Activated B cell treated with CpG ODN at 0.5 μM for 24 hours (primary cell): ENCODE measurements at places on chromosomes 16 and 17.

GRCh38 chr16:49564496-49565229, 191.1 kb downstream of the C16orf78 start:
- no peak overlapping the region for H3K4me3 ChIP-seq
- DNase-seq, result no peak
- no peaks in the 10 kb centered on the region for H3K36me3 ChIP-seq
- no peaks in the 10 kb centered on the region for H3K27me3 ChIP-seq
- no peaks in the 10 kb centered on the region for H3K4me1 ChIP-seq

DNA sequence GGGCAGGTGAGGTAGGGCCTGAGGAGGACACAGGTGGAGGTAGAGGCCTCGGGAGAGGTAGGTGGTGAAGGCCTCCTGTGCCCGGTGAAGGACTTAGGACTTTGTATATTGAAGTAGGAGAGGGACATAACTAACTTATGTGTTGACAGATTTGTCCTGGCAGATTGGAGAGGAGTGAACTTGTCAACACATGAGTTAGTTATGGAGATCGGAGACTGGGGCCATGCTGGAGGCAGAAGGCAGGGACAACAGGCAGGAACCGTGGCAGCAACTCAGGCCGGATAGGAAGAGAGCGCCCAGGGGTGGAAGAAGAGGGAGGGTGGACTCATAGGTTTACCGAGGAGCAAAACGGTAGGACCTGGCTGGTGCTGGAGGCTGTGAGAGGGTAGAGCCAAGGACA, 18.4 kb downstream of the GLP2R start:
- no peaks in the 10 kb centered on the region for H3K4me1 ChIP-seq
- H3K27ac ChIP-seq, result no peak overlapping the region
- DNase-seq, result no peak
- H3K36me3 ChIP-seq, result no peaks in the 10 kb centered on the region

DNA sequence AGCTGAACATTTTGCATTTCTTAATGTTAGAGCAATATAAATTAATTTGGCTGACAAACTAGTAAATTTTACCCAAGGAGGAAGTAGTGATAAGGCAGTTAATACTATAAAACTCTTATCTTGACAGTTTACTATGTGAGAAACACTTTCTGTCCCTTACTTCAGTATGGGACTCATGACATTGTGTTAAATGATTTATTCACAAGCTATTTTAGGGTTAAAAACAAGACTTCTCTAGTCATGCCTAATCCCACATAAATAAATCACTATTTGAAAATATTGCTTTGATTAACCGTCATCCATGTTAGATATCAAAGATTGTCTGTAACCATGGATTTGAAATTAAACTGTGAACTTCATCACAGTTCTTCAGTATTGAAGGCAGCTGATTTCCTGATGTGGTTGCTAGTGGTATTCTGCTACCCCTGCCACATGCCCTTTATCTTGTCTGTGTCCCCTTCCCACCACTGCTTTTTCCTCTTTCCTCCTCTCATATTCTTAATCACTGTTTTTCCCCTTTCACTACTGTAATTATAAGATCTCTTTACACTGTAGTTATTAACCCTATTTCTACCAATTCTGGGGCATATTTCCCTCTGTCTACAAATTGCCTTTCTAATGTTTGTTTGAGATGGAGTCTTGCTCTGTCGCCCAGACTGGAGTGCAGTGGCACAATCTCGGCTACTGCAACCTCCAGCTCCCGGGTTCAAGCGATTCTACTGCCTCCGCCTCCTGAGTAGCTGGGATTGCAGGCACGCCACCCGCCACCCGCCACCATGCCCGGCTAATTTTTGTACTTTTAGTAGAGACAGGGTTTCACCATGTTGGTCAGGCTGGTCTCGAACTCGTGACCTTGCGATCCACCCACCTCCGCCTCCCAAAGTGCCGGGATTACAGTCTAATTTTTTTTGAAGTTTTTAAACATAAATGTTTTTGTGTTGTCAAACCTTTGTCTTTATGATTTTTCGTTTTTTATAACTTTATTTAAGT, 95.6 kb downstream of the STXBP4 start:
- H3K36me3 ChIP-seq, result no peaks in the 10 kb centered on the region
- no peak overlapping the region for H3K27ac ChIP-seq
- H3K4me1 ChIP-seq, result no peaks in the 10 kb centered on the region

DNA sequence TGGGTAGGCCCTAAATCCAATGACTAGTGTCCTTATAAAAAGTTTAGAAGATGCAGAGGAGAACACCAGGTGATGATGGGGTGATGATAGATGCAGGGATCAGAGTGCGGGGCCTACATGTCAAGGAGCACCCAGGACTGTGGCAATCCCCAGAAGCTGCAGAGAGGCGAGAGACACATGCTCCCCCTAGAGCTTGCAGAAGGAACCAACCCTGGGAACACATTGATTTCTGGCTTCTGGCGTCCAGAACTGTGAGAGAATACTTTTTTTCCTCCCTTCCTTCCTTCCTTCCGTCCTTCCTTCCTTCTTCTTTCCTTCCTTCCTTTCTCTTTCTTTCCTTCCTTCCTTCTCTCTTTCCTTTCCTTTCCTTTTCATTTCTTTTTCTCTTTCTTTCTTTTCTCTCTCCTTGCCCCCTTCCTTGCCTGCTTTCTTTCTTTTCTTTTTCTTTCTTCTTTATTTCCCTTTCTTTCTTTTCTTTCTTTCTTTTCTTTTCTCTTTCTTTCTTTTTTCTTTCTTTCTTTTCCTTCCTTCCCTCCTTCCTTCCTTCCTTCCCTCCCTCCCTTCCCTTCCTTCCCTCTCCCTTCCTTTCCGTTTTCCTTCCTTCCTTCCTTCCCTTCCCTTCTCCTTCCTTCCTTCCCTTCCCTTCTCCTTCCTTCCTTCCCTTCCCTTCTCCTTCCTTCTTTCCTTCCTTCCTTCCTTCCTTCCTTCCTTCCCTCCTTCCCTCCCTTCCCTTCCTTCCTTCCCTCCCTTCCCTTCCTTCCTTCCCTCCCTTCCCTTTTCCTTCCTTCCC, 134.3 kb downstream of the HAPSTR1 start:
- no peak overlapping the region for H3K27ac ChIP-seq
- H3K27me3 ChIP-seq, result peaks cover 16% of the 10 kb centered on the region
- DNase-seq, result no peak
- H3K36me3 ChIP-seq, result no peaks in the 10 kb centered on the region

DNA sequence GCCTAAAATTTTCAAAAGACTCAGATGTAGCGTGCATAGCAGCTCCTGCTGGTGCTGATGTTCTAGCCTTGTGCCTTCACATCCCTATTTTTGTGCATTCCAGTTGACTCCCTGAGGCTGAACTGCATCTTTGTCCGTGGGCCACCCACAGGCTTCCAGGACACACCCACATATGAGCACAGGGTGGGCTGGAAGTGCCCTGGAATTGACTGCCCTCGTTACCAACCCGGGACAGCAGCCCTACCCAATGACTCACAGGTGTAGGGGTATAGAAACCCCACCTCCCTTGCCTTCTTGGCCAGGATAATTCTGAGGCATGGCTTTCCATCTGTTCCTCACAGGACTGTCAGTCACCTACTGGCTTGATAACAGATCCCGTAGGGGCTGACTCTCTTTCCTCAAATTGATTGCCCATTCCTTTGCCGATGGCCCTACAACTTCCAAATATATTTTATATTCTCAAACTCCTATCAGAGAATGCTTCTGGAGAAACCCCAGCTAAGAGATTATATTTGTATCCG, 65.9 kb upstream of the CDH13 start:
- DNase-seq, result no peak
- no peak overlapping the region for H3K4me3 ChIP-seq
- H3K36me3 ChIP-seq, result no peaks in the 10 kb centered on the region
